Vagina (tissue), 2 donors: ENCODE measurements at places on chromosomes 4 and X.

DNA sequence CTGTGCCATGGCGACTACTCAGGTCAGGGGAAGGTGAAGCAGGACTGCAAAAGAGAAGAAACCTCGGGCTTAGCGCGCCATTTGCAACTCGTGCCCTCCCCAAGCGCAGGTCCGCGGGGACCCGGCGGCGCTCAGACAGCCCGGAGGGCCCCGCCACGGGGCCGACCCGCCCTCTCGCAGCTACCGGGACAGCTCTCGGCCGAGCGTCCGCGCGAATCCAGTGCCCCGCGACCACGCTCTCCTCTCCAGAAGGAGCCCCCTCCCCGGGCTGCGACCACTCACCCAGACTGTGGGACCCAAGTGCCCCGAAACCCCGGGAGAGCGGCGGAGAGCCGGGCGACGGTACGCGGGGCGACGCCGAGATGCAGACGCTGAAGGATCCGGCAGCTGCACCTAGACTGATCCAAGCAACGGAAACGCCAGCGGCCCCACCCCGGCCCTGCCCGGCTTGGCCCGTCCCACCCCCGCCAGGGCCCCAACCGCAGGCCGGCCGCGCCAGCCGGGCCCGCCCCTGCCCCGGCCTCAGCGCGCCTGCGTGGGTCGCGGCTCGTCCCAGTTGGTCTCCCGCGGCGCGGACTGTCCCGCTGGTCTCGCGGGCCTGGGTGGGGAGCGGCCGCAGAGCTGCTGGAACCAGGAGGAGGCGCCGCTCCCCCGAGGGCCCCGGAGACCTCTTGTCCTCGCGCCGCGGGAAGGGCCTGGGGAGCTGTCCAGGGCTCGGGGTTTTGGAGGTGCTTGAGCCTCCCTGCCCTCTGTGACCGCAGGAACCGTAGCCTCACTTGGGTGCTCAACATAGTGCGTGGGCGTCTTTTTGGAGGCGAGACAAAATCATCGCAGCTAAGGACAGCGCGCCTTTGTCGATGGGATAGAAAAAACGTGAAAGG, at the start of gene ANXA5:
Gene ANXA5, minus strand, starts transcription at position 400 of the 881 bp plus-strand sequence. Its CDS starts 391 bp downstream, at position 9.
- DNase-seq, result no peak

DNA sequence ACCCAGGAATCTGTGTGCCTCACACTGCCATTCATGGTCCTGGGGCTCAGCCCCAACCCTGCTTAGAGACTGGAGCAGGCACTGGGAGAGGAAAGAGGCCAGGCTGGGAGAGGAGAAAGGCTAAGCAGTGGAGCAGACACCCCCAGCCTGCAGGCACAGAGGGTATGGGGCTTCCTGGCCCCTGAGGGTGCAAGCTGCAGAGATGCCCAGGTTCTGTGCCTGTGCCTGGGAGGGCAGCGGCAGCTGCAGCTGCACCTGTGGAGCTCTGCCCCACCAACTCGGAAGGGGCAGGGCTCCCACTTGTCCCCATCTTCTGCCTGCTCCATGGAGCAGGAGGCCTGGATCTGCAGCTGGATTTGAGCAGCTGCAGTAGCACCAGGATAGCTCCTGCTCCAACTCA, 47.9 kb downstream of the DMP1 start:
- DNase-seq, result no peak

GRCh38 chr4:129751646-129752045, 655.7 kb downstream of the C4orf33 start:
- no peak for DNase-seq

DNA sequence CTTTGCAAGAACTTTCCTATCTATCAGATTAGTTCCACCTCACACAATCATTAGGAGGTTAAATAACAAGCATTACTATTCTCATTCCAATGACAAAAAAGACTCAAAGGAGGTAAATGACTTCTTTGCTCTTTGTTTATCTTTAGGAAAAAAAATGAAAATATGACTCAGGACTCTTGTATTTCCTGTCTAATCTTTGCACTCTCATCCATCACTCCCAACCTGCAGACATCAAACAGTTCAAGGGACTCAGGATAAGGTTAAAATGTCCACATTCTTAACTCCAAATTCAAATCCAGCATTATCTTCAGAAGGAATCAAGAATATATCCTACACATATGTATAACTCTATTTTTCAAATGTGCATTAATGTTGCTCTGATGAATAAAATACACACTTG, 139.6 kb downstream of the UNC5C start:
- DNase-seq, result no peak

DNA sequence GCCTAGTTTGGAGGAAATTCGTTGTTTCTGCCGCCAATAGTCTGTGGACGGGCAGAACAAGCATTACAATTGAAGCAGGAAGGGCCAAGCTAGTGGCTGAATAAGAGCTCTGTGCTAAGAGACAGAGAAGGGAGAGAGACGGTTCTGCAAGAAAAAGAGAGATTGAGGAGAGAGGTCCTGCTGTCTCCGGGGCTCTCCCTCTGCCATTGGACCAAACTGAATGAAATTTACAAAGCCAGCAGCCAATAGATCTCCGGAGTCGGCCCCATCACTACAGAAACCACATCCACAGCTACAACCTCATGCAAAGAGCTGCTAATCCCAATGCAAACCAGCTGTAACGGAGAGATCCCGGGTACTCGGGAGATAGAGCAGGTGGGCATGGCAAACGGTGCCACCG, at the start of gene NLGN4X:
Gene NLGN4X, minus strand, starts transcription at position 148 of the 400 bp plus-strand sequence. CDS start 77,401 bp downstream, outside the sequence.
- DNase-seq, result no peak
